IMR-90 (cell line): ENCODE measurements at places on chromosomes 11 and 22.
A peak's percentile ranks its signal among the peaks of the same experiment; 100 is the strongest.

DNA sequence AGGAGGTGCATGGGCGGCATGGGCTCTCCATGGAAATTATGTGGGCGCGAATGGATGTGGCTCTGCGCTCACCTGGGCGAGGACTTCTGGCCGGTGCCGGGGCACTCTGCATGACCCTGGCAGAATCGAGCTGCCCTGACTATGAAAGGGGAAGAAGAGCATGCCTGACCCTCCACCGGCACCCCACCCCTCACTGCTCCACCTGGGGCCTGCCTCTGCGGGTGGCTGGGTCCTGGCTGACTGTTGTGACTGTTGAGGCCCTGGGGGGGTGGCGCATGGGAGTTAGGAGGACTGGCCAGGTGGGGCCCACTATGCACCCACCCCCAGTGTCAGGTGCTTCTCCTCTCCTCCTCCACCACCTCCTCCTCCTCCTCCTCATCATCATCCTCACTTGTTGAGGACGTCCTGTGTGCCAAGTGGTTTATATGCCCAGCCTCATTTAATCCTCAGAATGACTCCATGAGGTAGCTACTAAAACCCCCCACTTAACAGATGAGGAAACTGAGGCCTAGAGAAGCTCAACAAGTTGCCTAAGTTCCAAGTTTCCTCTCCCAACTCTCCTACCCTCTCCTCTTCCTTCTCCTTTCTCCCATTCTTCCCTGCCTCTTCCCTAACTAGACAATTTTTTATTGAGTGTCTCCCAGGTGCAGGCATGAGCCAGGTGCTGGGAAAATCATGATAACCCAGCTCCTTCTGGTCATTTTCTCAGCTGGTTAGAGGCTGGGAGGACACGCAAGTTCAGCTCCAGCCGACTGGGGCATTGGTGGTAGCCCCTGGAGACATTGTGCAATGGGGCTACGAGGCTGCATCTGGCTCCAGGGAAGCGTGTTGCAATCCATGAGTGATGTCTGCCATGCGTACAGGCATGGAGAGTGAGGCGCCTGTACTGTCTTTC is 2.3 kb downstream of the MYEOV start:
- peak; percentile 74 for DNase-seq
- no peaks in the 10 kb centered on the region for H3K27me3 ChIP-seq
- H3K27ac ChIP-seq: peak overlapping the region; percentile 88
- H3K4me1 ChIP-seq: peaks cover 40% of the 10 kb centered on the region
- H3K36me3 ChIP-seq: no peaks in the 10 kb centered on the region

DNA sequence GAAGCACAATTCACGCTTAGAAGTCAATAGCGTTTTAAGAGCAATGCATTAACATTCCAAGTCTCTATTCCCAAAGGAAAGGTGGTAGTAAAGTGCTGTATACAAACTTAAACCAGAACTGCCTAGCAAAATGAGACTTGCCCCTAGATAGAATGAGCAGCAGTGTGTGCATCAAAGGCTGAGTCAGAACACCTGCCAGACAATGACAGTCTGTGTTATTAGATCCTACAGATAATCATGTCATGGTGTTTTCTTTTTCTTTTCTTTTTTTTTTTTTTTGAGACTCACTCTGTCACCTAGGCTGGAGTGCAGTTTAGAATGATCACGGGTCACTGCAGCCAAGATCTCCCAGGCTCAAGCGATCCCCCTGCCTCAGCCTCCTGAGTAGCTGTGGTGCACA is 1.6 kb downstream of the RTCB start:
- no peak overlapping the region for H3K27ac ChIP-seq
- H3K4me1 ChIP-seq: peaks cover 2% of the 10 kb centered on the region; the same call in 1 of the 2 replicates
- peaks cover 9% of the 10 kb centered on the region for H3K36me3 ChIP-seq
- no peaks in the 10 kb centered on the region; the same call in 1 of the 2 replicates for H3K27me3 ChIP-seq
- no peak for DNase-seq
- H3K4me3 ChIP-seq: no peak overlapping the region

DNA sequence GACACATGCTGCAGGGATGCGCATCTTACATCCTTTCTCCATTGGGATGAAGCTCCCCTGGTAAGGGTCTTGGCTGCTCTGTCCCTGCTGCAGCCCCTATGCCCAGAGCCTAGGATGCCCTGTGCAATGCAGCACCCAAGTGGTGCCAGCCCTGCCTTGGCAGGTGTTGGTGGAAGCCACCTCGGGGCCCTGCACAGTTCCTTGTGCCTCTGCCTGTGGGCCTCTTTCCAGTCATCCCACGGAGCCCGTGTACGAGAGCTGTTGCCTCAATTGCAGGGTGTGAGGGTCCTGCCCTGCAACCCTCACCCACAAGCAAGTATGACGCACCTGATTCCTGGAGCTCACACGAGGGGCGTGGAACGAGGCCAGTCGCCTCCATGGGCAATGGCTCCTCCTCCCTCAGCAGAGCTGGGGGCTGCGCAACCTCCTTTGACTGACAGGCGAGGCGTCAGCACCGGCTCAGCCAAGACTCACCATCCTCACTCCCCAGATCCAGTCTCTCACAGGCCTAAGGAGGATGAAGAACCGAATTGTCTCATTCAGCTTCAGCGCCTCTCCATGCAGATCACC is 719.6 kb downstream of the BRD1 start:
- no peaks in the 10 kb centered on the region for H3K36me3 ChIP-seq
- H3K4me3 ChIP-seq: no peak overlapping the region
- H3K27me3 ChIP-seq: no peaks in the 10 kb centered on the region

- H3K4me1 ChIP-seq: peaks cover 28% of the 10 kb centered on the region
- peaks cover 5% of the 10 kb centered on the region for H3K36me3 ChIP-seq
- H3K4me3 ChIP-seq: peak within 1 kb of the TSS; percentile 86
- no peak for DNase-seq
- peak within 1 kb of the TSS; percentile 98 for H3K27ac ChIP-seq
- H3K27me3 ChIP-seq: no peaks in the 10 kb centered on the region
Observed at GRCh38 chr11:46277622-46278386, at the start of gene CREB3L1. CREB3L1 (plus strand) TSS chr11:46277662; CDS start chr11:46278112, 450 bp downstream.

DNA sequence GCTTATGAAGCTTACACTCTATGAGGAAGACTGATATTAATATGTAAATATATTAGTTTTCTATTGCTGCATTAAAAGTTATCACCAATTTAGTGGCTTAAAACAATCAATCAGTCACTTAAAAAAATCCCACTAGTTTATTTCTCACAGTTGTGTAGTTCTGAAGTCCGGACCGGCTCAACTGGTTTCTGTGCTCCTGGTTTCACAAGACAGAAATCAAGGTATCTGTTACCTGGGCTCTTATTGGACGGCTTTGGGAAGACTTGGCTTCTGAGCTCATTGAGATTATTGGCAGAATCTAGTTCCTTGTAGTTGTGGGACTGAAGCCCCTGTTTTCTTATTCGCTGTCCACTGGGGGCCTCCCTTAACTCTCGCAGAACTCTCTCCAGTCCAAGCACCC is 343.0 kb downstream of the RAB38 start:
- H3K27me3 ChIP-seq: no peaks in the 10 kb centered on the region; the same call in 1 of the 2 replicates
- H3K4me3 ChIP-seq: no peak overlapping the region
- no peak overlapping the region for H3K27ac ChIP-seq
- no peaks in the 10 kb centered on the region for H3K4me1 ChIP-seq
- DNase-seq: no peak

DNA sequence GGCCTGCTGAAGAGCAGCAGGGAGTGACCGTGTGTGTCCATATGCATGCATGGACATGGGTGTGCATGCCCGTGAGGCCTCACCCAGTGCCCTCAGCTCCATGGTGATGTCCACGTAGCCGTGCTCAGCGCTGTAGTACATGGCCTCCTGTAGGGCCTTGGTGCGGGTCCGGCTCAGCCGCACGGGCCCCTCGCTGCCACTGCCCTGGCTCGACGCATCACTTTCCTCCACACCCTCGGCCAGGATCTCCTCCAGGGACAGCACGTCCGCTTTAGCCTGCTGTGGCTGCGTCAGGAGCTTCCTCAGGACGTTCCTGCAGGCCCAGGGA is 57.0 kb downstream of the NAT10 start:
- no peaks in the 10 kb centered on the region for H3K27me3 ChIP-seq
- no peak overlapping the region for H3K27ac ChIP-seq
- H3K4me3 ChIP-seq: no peak overlapping the region
- H3K36me3 ChIP-seq: 0 out of 2 replicates have a peak, but pooled peaks cover 2% of the 10 kb centered on the region

DNA sequence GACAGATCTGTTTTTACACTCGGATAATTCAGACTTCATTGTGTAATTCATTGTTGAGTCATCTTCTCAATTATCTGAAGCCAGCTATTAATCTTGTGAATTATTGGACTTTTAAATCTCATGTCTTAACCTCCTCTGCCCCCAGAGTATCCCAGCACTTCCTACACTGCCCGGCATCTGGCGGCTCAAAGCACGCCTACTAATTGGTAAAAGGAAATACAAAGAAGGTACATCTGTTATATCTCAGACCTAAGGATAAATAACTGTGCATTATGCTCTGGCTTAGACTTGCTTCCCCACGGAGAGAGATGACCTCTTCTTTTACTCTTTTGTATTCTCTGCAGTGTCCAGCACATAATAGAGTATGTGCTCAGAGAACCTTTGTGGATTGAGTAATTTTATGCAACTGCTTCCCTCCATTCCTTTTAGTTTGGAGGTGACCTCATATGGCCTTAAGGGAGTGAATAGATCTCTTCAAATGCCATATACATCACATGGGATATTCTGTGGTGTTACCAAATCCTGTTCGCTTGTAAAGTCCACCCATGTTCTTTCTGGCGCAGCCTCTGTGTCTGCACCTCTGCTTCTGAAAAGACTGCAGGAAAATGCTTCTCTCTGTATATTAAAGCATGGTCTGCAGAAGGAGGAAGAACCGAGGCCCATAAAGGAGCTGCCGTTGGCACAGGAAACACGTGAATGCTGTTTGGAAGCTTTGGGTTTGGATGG is 125.6 kb upstream of the SORL1-AS1 start:
- H3K27me3 ChIP-seq: no peaks in the 10 kb centered on the region; the same call in 1 of the 2 replicates
- peak; percentile 4 for DNase-seq
- no peak overlapping the region for H3K27ac ChIP-seq

DNA sequence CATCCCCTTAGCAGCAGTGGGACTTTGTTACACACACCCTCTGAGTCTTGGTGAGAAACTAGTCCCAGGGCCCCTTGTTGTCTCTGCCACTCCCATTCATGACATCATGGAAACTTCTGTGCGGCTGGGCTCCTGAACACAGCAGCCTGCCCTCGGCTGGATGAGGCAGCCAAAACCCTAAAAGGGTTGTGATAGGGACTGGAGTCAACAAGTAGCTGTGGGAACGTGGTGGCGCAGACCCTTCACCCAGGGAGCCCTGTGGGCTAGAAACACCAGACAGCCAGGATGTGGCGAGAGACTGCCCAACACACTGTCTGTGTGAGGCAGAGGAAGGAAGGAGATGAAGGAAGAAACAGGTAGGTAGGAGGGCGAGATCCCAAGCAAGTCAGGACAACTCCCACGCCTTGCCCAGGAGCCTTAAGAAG is 3.9 kb downstream of the CD3D start:
- no peak overlapping the region for H3K27ac ChIP-seq
- H3K4me3 ChIP-seq: no peak overlapping the region
- peaks cover 13% of the 10 kb centered on the region for H3K27me3 ChIP-seq

- peaks cover 4% of the 10 kb centered on the region for H3K27me3 ChIP-seq
- DNase-seq: peak; percentile 92
- peaks cover 6% of the 10 kb centered on the region for H3K4me1 ChIP-seq
Observed at GRCh38 chr11:79440571-79441460, at the start of gene TENM4. TENM4 (minus strand) TSS chr11:79441030; CDS start chr11:79069944, 371,086 bp downstream.
